ENCODE measurements at places on chromosomes 5 and 9.

GRCh38 chr9:110033869-110034268 lies 174.1 kb downstream of the C9orf152 start:
- no peak for DNase-seq

GRCh38 chr9:115025721-115026120 lies 92.2 kb downstream of the TNC start:
- DNase-seq: no peak

GRCh38 chr5:57858905-57859304 lies 376.3 kb upstream of the ACTBL2 start:
- no peak for DNase-seq

DNA sequence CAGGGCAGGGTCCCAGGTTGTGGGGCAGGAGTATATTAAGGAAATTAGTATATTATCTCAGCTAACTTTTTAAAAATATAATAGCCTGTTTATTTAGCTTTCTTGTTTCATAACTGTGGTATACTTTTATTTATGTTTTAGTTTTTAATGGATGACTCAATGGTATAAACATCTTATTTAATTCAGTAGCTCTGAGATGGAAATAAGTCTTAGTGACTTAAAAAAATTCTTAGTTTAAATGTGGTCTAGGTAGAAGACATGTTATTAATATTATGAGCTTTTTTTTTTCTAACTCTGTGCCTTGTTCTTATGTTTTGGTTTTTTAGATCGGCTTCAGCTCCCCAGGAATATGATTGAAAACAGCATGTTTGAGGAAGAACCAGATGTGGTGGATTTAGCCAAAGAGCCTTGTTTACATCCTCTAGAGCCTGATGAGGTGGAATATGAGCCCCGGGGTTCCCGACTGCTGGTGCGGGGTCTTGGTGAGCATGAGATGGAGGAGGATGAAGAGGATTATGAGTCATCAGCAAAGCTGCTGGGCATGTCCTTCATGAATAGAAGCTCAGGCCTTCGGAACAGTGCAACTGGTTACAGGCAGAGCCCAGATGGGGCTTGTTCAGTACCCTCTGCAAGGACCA lies 43.1 kb downstream of the LNPEP start:
- no peak for DNase-seq

DNA sequence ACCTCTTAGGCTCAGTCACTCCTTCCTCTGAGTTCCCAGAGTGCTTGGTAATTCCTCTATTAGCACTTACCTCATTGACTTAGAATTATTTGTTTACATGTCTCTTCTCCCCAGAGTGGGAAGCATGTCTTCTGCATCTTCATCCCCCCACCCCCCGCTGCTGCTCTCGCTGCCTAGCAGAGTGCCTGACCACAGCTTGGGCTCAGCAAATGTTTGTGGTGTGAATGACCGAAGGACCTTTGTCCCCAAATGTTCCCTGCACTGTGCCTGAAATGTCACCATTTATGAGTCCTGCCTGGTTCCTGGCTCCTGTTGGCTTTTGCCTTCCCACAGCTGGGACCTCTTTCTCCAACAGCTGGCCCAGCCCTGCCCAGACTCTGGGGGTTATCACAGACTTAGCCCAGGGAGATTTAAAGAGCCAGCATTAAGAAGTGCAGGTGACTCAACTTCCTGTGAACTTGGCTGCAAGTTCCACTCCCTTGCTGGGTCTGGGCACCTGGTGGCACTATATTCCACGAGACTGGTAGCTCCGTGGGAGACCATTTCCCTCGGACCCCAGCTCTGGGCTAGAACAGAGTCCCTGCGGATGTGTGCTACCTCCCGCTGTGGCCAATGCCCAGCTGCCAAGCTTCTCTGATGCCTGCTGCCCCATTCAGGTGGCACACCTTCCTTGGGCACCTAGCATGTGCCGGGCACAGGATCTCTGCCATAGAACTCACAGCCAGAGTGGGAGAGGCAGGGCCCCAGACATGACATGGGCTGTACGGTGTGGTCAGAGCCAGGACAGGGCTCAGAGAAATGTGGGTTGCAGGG lies 1.8 kb upstream of the HMCN2 start:
- DNase-seq: no peak
